Stimulated activated CD8-positive, alpha-beta memory T cell treated with anti-CD3 and anti-CD28 coated beads, Interleukin-4, amount 100 ng/mL, for 1 hour (primary cell): ENCODE measurements at places on chromosomes 11 and 22.

DNA sequence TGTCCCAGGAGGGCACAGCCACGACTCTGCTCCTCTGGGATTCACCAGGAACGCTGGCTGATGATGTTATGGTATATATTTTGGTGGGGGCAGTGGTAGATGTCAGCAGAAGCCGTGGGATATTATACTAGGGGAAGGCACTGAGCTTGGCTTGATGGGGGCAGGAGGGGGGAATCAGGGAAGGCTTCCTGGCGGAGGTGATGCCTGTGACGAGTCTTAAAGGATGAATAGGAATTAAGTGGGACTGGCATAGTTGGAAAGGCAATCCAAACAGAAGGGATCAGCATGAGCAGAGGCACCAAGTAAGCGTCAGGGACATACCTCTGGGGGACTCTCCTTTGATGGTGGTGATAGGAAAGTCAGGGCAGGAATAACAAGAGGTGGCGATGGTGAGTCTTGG is 47.6 kb downstream of the TP53I11 start:
- no peak for DNase-seq

DNA sequence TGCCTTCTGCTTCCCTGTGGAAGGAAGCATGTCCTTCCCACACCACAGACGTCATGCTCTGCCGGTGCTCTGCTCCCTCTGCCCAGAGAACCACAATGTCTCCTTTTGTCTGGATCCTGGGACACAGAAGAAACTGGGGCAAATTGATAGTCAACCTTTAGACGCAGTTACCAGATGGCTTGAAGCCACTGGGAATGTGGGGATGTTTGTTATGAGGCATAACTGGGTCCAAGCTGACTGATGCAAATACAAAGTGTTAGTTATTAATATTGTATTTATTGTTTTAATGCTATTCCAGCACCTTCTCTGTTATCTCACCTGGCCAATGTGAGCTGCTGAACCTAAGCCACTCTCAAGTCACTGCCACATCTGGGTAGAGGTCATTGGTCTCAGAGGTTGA is 322.2 kb downstream of the SHANK2 start:
- DNase-seq: no peak

- no peak for DNase-seq
Observed at GRCh38 chr11:26087120-26087935, 244.6 kb upstream of the ANO3 start.

DNA sequence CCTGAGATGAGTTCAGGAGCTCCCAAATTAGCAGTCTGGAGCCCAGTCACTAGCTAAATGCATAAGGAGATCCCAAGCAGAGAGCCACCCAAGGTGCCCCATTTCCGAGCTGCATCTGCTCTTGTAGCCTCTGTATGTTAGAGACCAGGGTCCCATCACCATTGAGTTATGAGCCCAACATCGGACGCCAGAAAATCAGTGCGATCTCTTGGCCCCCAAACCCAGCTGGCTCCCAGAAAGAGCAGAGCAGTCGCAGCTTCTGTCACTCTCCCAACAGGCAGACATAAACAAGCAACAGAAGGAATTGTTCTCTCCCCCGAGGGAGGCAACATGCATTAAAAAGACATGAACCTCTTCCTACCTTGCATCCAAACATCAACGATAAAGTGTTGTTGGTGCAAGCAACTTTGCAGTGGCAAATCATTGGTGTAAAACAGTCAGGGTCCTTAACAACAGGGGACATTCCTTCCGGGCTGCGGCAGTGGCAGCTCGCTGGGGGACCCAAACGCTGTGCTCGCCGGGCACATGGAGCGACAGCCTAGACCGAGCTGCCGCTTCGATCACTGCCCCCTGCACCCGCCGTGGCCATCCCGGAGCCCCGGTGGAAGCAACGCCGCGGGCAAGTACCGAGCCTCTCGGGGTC is 907.1 kb downstream of the DLG2 start:
- DNase-seq: no peak

GRCh38 chr11:1573903-1574237 is 1.8 kb upstream of the DUSP8 start:
- no peak for DNase-seq

- no peak for DNase-seq
Observed at GRCh38 chr11:65150509-65151299, 16.4 kb upstream of the SYVN1 start.

DNA sequence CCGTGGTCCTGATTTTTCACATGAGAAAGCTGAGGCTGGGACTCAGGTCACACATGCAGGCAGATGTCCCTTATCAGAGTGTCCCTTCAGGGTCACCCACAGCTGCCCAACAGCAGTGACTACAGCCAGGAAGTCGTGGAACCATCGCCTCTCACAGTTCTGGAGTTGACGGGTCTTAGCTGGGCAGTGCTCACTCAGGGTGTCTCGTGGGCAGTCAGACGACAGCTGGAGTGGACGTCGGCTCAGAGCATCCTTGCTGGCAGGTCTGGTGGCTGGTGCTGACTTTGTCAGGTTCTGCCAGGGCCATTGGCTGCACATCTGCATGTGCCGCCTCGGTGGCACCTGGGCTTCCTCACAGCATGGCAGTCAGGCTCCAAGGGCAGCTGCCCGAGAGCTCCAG is 35.6 kb upstream of the TH start:
- DNase-seq: no peak

DNA sequence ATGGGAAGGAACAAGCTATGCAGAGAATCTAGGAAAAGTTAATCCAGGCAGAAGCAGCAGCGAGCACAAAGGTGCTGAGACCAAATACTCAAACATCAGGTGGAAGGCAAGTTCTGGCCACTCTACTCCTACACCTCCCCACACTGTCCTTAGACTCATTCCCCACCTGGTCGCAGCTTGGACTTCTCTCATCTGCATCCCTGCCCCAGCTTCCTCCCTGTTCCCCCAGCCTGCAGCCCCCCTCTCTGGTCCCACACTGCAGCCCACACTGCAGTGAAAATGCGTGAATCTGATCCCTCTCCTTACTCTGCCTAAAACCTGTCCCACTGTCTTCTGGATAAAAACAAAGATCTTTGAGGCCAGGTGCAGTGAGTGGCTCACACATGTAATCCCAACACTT is 9.1 kb downstream of the TPBGL start:
- DNase-seq: no peak

GRCh38 chr11:1559111-1559951 is 12.7 kb downstream of the DUSP8 start:
- DNase-seq: no peak

DNA sequence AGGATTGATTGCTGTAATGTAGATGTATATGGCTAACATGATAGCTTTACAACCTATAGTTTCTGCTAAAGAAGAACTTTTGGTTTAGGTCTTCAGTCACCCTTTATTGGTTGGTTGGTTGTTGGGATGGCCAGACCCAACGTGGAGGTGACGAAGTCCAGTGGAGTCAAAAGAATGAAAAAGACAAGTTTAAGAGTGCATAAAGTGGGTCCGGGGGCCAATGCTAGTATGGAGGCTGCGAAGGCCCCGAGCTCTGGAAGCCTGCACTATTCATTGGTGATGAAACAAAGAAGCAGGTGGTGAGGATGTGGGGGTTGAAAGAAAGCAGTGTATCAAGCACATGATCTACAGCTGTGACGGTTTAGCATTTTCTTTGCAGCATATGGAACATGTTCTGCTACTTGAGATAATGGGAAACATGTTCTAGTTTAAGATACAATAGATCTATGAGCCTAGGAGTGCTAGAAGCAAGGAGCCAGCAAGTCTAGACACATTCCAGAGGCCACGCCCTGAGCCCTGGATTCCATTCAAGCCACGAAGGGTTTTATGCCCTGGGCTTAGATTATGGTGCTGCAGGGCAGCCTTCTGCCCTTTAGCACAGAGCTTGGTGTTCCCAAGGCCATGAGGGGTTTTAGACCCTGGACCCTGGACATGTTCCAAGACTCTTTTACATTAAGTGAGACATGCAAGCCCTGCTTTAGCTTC is 6.3 kb downstream of the TCP11L1 start:
- DNase-seq: no peak

- DNase-seq: no peak
Observed at GRCh38 chr11:75930534-75930933, 115.5 kb downstream of the UVRAG start.

DNA sequence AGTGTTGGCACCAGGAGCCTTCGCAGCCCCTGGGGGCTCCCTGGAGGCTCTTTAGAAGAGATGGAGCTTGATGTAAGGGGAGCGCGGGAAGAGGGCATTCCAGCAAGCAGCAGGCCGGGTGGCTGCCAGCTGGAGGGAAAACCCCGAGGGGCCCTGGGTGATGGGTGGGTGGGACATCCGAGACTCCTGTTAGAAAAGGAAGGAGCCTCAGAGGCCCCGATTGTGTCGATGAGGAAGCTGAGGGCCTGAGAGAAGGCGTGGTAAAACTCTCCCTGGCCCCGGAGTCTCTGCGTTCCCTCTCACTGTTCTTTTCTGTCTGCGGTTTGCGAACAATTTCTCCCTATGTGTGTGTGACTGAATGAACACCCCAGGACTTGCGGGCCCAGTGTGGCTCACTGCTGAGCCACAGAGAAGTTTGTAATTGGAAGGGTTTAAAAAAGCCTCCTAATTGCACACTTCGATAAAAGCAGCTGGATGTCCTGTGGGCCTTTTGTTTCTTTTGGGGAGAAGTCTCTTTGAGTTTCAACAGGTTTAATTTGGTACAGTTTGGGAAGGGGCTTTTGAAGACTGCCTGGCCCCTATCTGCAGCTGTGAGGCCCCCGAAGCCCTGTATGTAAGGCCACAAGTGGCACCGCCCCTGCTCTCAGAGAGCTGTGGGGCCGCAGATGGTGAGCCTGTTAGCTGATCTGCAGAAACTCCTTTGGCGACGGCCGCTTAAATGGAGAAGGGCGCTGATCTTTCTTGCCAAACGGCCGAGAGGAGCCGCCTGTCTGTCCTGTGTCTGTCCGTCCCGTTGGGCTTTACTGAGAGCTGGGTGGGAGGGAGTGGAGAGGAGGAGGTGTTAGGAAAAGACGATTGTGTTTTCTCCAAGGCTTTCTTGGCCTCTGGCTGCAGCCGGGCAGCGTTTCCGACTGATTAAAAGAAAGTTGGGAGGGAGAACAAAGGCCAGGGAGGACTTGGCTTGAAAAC is 2.0 kb downstream of the FBLN1 start:
- DNase-seq: no peak

GRCh38 chr22:36404446-36404845 is 16.7 kb upstream of the MYH9 start:
- no peak for DNase-seq

GRCh38 chr11:31895926-31896325 is 84.8 kb upstream of the PAX6 start:
- no peak for DNase-seq

- DNase-seq: no peak
Observed at GRCh38 chr11:33590441-33590840, 110.2 kb downstream of the C11orf91 start.

GRCh38 chr11:27551127-27551526 is 44.6 kb upstream of the LIN7C start:
- no peak for DNase-seq

- no peak for DNase-seq
Observed at GRCh38 chr11:6988506-6988905, 31.6 kb downstream of the ZNF214 start.

DNA sequence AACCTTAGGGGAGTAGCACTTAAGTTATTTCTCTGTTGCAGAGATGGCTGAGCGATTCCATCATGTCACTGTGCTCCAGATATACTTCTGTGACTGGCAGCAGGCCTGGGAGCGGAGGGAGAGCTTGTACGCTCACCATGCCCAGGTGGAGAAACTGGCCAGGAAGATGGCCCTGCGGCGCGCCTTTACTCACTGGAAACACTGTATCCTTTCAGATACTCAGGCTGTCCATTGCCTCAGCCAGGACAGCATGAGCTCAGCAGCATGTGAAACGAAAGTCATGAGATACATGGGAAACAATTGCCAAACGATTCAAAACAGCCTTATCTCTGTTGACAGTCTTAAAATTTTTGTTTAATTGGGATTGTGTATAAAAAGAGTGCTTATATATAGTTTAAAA is 78.9 kb downstream of the SFI1 start:
- no peak for DNase-seq

- DNase-seq: no peak
Observed at GRCh38 chr22:48310740-48311139, 1516.9 kb downstream of the BRD1 start.

- DNase-seq: no peak
Observed at GRCh38 chr11:134482865-134483264, 70.8 kb upstream of the B3GAT1 start.

DNA sequence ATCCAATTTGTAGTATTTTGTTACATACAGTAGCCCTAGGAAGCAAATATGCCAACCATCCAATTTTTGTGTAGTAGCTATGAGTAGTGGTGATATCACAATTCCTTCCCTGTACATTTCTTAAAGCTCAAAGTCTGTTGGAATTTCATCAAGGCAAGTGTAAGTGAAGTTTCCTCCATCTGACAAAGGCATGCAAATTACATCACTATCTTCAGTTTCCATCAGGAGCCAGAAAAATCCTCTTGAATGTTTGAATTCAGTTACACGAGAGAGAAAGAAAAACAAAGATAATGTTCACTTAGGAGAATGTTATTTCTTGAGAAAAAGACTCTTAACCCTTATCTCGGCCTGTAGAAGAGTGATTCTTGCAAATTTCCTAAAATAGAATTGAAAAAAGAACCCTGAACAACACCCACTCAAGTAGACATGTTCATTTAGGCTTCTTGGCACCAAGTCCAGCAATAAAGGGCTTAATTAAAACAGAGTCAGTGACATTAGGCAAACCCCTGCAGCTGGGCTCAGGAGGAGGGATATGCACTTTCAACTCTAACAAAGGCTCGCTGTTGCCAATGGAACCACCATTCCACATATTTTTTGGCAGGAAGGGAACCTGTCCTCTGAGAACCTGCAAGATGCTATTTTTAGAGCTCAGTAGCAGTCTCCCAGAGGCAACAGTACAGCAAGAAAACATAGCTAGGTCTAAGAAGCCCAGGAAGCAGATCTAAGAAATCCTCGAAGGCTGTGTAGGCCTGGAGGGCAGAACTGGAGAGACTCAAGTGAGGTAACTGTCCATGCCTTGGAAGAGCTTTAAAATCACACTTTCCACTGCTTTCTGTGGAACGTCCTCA is 144.6 kb downstream of the CCDC81 start:
- DNase-seq: no peak

DNA sequence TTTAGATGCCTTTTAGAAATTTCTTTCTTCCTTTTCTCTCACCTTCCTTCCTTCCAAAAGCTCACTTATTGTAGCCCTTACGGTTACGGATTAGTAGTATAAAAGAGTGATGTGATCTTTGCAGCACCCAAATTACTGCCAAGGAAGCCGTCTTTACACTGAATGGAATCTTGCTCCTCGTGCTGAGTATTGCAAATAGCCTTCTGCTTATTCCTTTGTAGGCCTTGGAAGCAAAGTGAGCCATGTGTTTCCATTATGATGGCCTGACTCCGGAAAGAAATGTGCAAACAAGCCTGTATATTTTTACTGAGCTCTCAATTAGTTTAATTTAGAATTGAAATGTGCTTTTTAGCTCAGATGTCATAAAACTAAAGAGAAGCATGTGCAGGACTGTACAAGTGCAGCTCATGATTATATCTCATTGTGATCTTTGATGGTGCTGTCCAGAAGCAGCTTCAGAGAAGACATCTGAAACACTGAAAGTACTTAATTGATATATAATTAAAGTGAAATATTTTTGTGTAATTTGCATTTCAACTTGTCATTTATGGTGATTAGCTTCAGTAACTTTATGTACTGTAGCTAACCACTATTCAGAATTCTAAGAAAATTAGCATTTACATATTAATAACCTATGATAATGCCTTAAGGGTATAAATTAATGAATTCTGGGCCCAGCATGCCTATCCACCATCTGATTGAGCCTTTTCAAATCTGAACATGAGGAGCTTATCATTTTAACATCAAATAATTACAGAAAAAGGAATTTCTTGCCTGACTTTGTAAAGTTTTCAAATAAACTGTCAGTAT is 129.3 kb downstream of the GRIA4 start:
- DNase-seq: no peak
